Effector memory CD4-positive, alpha-beta T cell (primary cell): ENCODE measurements at places on chromosomes 13 and 19.

DNA sequence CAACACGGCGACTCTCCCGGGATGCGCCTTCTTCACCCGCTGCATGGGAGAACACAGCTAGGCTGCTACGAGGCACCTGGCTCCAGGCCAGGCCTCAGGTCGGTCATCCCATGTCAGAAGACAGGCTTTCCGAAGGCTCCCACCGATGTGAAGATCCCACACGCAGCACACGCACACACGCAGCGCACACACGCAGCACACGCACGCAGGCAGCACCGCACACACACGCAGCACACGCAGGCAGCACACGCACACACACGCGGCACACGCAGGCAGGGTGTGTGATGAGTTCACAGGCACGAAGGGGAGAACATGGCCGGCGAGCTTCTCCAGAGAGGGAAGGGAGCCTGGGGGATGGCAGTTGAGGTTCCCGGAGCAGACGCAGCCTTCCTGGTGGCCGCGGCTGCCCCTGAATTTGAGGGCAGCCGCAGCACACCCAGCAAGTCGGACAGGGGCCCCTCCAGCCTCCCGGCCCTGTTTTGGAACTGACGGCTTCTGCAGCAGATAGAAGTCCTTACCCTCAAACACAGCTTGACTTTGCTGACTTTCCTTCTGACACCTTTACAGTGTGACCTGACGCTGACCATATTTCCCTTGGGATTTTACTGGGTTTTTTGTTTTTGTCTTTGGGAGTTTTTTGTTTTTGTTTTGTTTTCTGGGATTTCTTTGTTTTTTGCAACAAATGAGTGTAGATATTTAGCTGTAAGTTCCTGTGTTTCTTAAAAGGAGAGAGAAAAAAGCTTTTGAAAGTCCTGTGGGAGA is 55.9 kb downstream of the RASA3 start:
- H3K27me3 ChIP-seq: no peaks in the 10 kb centered on the region
- no peak overlapping the region for H3K4me3 ChIP-seq
- H3K4me1 ChIP-seq: peaks cover 28% of the 10 kb centered on the region
- H3K36me3 ChIP-seq: peaks cover 88% of the 10 kb centered on the region

- peaks cover 8% of the 10 kb centered on the region for H3K36me3 ChIP-seq
- DNase-seq: no peak
- H3K4me3 ChIP-seq: no peak overlapping the region
- no peak overlapping the region for H3K27ac ChIP-seq
Observed at GRCh38 chr19:19039901-19040300, 6.5 kb downstream of the ARMC6 start.

DNA sequence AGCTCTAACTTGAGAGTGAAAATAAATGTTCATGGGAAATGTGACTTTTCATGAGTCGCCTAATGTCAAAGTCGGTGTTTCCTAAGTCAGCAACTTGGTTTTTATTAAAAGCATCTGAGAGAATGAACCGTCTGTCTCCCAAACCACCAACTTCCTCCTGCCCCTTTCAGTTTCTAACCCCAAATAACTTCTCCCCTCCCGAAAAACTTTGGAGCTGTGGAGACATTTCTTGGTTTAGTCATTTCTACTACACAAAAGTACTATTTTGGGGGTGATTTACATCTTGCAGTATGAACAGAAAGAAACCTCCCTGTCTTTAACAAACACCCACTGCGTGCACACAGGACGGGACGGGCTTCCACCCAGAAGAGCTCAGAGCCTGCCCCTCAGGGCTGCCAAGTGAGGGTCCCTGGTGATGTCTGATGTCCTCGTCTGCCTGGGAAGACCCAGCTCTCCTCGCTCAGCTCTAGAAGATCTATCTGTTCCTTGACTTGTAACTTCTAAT is 65.0 kb downstream of the RASA3 start:
- H3K36me3 ChIP-seq: peaks cover 29% of the 10 kb centered on the region
- H3K4me1 ChIP-seq: peaks cover 52% of the 10 kb centered on the region
- H3K4me3 ChIP-seq: peak overlapping the region; percentile 26
- no peaks in the 10 kb centered on the region for H3K27me3 ChIP-seq

- no peak for DNase-seq
- H3K27me3 ChIP-seq: no peaks in the 10 kb centered on the region
- H3K27ac ChIP-seq: no peak overlapping the region
Observed at GRCh38 chr19:47560999-47561398, 11.9 kb downstream of the ZNF541 start.

DNA sequence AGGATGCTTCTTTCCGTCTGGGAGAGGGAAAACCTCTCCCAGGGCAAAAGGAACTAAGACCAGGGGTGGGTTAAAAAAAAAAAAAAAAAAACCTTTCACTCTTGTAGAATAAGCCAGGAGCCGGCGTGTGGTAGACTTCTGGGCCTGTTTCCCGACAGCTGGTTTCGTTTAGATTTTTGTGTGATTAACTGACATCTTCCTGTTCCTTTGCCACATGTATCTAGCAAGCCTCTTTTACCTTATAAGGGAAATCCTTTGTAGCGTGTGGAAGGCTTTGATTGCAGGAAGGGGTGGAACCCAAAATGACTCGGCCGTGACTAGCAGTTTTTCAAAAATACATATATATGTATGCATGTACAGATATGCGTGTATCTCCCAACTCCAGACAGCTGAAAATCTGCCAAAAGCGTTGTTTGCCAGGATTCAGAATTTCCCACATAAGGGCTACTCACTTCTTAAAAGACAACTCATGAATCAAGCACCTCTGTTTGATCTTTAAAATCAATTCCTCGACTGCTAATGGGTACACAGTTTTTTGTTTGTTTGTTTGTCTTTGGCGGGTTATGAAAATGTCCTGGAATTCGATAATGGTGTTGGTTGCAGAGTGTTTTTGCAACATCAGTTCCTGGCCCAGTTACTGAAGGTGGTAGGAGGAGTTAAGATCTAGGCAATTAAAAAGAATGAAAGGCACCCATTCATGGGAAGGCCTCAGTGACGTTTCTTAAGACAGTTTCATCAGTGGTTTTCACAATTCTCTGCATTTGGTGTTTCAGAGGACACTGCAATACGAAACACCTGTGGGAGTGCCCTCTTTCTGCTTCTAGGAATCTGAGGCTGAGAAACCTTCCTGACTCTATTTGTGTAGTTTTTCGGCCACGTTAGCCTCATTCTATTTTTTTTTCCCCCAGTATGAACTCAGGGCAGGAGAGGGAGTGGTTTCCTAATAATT is 2.7 kb downstream of the TPM4 start:
- DNase-seq: peak; percentile 68
- H3K36me3 ChIP-seq: peaks cover 28% of the 10 kb centered on the region
- H3K27me3 ChIP-seq: no peaks in the 10 kb centered on the region

GRCh38 chr19:45069056-45069455 is 7.2 kb downstream of the ZNF296 start:
- H3K4me3 ChIP-seq: no peak overlapping the region
- peaks cover 67% of the 10 kb centered on the region for H3K36me3 ChIP-seq
- DNase-seq: no peak
- no peak overlapping the region for H3K27ac ChIP-seq
- no peaks in the 10 kb centered on the region for H3K4me1 ChIP-seq

- DNase-seq: no peak
- peaks cover 3% of the 10 kb centered on the region for H3K27me3 ChIP-seq
- H3K36me3 ChIP-seq: no peaks in the 10 kb centered on the region
- H3K27ac ChIP-seq: no peak overlapping the region
- H3K4me3 ChIP-seq: no peak overlapping the region
- H3K4me1 ChIP-seq: no peaks in the 10 kb centered on the region
Observed at GRCh38 chr13:91312324-91312723, 35.2 kb upstream of the MIR17HG start.

DNA sequence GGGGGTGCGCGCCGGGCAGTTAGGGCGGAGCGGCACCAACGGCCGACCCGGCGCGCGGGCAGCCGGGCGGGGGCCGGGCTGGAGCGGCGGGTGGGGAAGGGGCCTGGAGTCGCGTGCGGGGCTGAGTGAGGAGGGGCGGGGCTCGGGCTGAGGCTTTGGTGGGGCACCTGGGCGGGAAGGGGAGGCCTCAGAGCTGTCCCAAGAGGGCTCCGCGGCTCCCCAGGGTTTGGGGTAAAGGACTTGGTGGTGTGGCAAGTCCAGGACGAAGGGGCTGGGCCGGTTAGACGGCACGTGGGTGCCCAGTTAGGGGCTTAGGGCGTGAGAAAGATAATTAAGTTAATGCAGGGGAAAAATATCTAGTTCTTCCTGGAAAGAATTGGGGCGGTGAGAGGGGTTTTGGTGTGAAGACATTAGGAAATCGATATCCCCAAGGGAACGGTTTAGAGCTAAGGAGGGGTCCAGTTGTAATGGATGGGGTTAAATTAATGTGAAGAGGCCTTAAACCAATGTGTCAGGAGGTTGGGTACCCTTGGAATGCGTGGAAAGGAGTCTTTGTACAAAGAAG is 496 bp downstream of the ZNF574 start:
- no peaks in the 10 kb centered on the region for H3K27me3 ChIP-seq
- no peak for DNase-seq
- H3K27ac ChIP-seq: peak overlapping the region; percentile 99
- peaks cover 15% of the 10 kb centered on the region for H3K4me1 ChIP-seq
- H3K4me3 ChIP-seq: peak overlapping the region; percentile 77

DNA sequence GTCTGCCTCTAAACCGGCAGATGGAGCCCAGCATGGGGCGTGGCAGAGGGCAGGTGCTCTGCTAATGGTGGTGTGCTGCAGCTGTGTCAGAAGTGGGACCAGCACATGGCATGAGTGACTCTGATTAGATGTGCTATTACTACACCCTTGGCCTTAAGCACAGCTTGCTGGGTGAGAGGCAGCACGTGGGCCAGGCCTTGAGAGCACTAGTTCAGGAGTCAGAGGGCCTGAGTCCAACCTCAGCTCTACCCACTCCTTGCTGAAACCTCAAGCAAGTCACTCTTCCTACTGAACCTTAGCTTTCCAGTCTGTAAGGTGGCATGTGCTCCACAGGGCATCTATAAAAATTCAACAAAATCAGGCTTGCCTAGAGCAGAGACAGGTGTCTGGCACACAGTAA is 22.7 kb downstream of the AKT2 start:
- DNase-seq: no peak
- H3K27me3 ChIP-seq: no peaks in the 10 kb centered on the region
- no peak overlapping the region for H3K27ac ChIP-seq

- H3K27me3 ChIP-seq: peaks cover 35% of the 10 kb centered on the region
- no peaks in the 10 kb centered on the region for H3K36me3 ChIP-seq
- DNase-seq: no peak
Observed at GRCh38 chr19:29528350-29528945, 2.7 kb downstream of the VSTM2B start.

GRCh38 chr19:19120308-19121231 is 17.7 kb downstream of the TMEM161A start:
- H3K27ac ChIP-seq: no peak overlapping the region
- H3K36me3 ChIP-seq: peaks cover 14% of the 10 kb centered on the region
- no peak overlapping the region for H3K4me3 ChIP-seq
- H3K4me1 ChIP-seq: no peaks in the 10 kb centered on the region
- H3K27me3 ChIP-seq: no peaks in the 10 kb centered on the region

DNA sequence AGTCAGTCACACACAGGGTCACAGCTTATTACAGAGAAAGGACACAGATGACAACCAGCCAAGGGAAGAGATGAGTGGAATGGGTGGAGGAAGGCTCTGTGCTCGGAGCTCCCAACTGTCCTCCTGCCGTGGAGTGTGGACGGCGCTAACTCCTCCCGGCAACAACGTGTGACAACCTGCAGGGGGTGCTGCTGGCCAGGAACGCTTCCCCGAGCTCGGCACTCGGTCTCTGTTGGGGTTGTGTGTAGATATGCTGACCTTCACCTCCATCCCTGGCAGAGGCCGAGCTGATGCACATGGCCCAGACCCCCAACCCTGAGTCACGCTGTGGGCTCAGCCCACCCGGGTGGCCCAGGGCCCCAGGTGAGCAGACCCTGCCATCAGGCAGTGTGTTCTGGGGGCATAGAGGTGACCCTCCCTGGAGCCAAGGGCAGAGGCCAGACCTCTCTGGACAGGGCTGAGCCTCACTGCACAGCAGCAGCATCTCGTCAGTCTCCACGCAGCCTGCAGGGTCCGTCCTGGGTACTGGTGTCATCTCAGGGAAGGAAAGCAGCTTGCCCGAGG is 14.1 kb downstream of the ZNF444 start:
- H3K36me3 ChIP-seq: peaks cover 34% of the 10 kb centered on the region
- no peaks in the 10 kb centered on the region for H3K4me1 ChIP-seq
- no peak for DNase-seq
- H3K27me3 ChIP-seq: no peaks in the 10 kb centered on the region
- no peak overlapping the region for H3K27ac ChIP-seq

- no peaks in the 10 kb centered on the region for H3K27me3 ChIP-seq
- no peak overlapping the region for H3K4me3 ChIP-seq
- H3K4me1 ChIP-seq: no peaks in the 10 kb centered on the region
- H3K27ac ChIP-seq: no peak overlapping the region
- H3K36me3 ChIP-seq: no peaks in the 10 kb centered on the region
Observed at GRCh38 chr13:54287062-54287764, 1258.6 kb downstream of the OLFM4 start.

GRCh38 chr19:57668635-57669034 is at the start of gene ZSCAN4:
ZSCAN4 (plus strand) TSS chr19:57668935; CDS start chr19:57676146, 7,211 bp downstream.
- peaks cover 12% of the 10 kb centered on the region for H3K27me3 ChIP-seq
- no peak for DNase-seq
- H3K36me3 ChIP-seq: no peaks in the 10 kb centered on the region
- H3K27ac ChIP-seq: no peak within 1 kb of the TSS
- no peak within 1 kb of the TSS for H3K4me3 ChIP-seq

DNA sequence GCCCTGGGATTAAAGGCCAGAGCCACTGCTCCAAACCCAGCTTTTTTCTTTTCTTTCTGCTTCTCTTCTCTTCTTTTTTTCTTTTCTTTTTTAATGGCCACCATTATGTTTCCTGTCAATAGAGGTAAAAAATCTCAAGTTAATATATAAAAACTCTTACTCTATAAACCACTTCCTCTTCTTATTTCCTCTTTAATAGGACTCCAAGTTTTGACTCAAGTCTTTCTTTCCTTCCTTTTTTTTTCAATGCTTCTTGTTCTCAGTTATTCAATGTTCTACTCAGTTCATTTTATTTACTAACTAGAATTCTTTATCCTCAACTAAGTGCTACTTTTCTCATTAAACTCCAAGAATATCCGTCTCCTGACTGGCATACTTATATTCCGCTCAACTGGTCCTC is 27.1 kb upstream of the MYCBP2 start:
- H3K4me1 ChIP-seq: peaks cover 3% of the 10 kb centered on the region
- H3K27me3 ChIP-seq: no peaks in the 10 kb centered on the region
- no peak for DNase-seq

DNA sequence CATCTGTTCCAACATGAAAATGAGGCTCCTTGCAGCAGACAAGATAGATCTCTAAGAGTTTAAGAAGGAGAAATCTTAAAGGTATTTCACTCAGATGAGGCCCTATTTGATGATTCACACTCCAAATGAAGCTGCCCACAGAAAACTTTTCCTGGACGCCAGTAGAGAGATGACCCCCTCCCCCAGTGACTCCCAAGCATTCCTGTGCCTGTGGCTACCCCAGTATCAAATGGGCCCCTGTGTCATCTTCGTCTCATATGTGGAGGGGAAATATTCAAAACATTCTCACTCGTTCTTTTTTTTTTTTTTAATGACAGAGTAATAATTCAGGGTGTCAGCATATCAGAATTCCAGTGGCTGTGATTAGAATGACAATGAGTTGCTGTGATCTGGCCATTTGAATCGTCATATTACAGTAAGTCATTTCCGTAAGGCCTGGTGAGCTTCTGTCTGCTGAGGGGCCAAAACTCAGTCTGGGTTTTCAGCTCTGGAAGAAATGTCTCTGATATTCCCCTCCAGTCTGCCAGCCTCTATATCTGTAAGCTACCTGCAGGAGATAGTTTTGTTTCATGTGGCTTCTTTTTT is 194.7 kb downstream of the URI1 start:
- no peak for DNase-seq
- H3K36me3 ChIP-seq: no peaks in the 10 kb centered on the region
- no peak overlapping the region for H3K27ac ChIP-seq
- H3K27me3 ChIP-seq: no peaks in the 10 kb centered on the region
